Upper lobe of right lung (tissue), 1 donor: ENCODE measurements at places on chromosomes 3 and 15. TPM values are rescaled to one million over a fixed set of nuclear protein-coding genes. Genes with fewer than 3 reads are reported as not detected.

CLDN18 gene
- 197 TPM for total RNA-seq

- no peak for DNase-seq
These were observed 40.3 kb downstream of the SLC6A20 start for GRCh38 chr3:45756055-45756454.

GRCh38 chr3:126685021-126685420 lies 19.0 kb upstream of the CHCHD6 start:
- no peak for DNase-seq

DNA sequence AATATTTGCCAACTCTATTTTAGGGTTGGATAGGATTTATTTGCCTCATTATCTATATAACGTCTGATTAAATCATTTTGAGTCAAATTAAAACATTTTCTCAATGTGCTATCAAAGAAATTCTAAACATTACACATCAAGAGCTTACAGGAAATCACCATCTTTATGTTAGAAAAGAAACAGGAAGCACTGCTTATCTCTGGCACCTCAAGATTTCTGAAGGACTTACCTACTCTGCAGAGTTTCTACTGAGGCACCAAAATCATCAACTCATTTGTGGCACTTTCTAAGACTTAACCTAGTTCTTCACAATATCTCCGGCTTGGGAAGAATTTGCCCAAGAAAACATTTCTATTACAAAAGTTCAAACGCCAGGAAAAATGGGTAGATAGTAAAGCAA lies 181.3 kb upstream of the EOMES start:
- DNase-seq, result no peak

- no peak for DNase-seq
These were observed 18.1 kb downstream of the ARL8B start for GRCh38 chr3:5140230-5140621.

GRCh38 chr15:71112429-71112828 lies 2.8 kb upstream of the THSD4 start:
- no peak for DNase-seq

GRCh38 chr15:42035435-42035761 lies 14.6 kb upstream of the PLA2G4E start:
- no peak for DNase-seq

- DNase-seq, result no peak
These were observed 4.5 kb downstream of the MYD88 start for GRCh38 chr3:38142959-38143358.

GRAMD1C gene
- total RNA-seq, result 6.4 TPM

DNA sequence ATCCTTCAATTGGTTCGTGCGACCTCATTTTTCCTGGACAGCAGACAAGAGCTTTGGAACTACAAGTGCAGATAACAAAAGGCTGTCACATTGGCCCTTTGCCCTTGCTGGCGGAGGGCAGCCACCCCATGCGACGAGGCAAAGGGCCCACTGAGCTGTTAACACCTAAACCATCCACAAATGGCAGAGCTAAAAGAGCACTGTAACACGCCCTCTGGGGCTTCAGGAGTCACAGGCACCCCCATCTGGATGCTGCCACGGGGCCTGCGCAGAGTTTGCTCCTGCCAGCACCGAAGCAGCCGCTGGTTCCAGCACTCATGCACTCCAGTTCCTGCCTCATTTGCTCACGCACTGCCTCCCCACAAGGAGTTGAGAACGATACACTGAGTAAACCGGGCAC lies 524.9 kb downstream of the ZNF385D start:
- DNase-seq, result peak; percentile 43

DBR1 gene
- total RNA-seq, result 14.8 TPM

ACAN gene
- total RNA-seq, result 0.06 TPM

GRCh38 chr3:5581743-5582142 lies 394.2 kb downstream of the EDEM1 start:
- no peak for DNase-seq

GRCh38 chr3:158522221-158523136 lies 48.5 kb upstream of the MLF1 start:
- DNase-seq, result no peak

CYP8B1 gene
- total RNA-seq, result not detected

IL17RB gene
- total RNA-seq, result 12.4 TPM

DNA sequence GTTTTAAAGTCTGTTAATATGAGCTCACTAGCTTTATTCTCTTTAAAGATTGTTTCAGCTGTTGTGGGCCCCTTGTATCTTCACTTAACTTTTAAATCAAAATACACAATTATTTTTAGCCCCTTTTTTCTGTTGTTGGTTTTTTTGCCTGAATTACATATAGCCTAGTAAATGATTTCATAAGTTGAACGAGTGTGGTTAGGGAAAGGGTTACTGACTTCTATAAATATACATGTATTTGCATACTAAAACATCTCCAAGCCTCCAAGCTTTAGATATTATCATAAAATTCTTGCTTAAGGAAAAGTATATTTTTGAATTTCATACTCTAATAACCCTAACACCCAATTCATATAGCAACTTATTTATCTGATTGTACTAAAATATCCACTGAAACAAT lies 73.2 kb upstream of the ARL6 start:
- no peak for DNase-seq

SLC27A2 gene
- 0.96 TPM for total RNA-seq

IFT122 gene
- total RNA-seq, result 26.5 TPM
